ENCODE measurements at places on chromosomes 2 and 18. TPM values are rescaled to one million over a fixed set of nuclear protein-coding genes. Genes with fewer than 3 reads are reported as not detected.
A peak's percentile ranks its signal among the peaks of the same experiment; 100 is the strongest.

- no peaks in the 10 kb centered on the region for H3K4me1 ChIP-seq
- H3K36me3 ChIP-seq: no peaks in the 10 kb centered on the region
- no peak overlapping the region for H3K27ac ChIP-seq
- no peak overlapping the region for H3K4me3 ChIP-seq
Observed at GRCh38 chr2:30588994-30589393, 141.9 kb downstream of the LCLAT1 start.

DNA sequence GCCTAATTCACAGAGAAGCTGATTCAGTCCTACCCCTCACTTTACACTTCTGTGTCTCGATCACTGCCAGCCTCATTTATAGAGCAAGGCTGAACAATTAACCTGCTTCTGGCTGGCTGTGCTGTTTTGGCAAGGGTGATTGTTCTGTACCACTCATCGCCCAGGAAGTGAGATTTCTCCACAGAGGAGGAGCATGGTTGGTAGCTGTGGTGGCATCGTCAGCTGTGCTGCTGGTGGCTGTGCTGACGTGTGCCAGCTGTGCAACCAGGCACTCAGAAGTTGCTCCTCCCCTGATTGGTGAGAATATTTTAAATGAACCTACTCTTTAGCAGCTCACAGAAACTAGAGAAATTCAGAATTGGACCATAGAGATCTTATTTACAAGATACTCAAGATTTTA is 158.3 kb downstream of the EML6 start:
- no peaks in the 10 kb centered on the region for H3K27me3 ChIP-seq
- H3K27ac ChIP-seq: no peak overlapping the region
- H3K4me3 ChIP-seq: no peak overlapping the region
- no peaks in the 10 kb centered on the region for H3K4me1 ChIP-seq
- H3K36me3 ChIP-seq: no peaks in the 10 kb centered on the region
- DNase-seq: no peak

DNA sequence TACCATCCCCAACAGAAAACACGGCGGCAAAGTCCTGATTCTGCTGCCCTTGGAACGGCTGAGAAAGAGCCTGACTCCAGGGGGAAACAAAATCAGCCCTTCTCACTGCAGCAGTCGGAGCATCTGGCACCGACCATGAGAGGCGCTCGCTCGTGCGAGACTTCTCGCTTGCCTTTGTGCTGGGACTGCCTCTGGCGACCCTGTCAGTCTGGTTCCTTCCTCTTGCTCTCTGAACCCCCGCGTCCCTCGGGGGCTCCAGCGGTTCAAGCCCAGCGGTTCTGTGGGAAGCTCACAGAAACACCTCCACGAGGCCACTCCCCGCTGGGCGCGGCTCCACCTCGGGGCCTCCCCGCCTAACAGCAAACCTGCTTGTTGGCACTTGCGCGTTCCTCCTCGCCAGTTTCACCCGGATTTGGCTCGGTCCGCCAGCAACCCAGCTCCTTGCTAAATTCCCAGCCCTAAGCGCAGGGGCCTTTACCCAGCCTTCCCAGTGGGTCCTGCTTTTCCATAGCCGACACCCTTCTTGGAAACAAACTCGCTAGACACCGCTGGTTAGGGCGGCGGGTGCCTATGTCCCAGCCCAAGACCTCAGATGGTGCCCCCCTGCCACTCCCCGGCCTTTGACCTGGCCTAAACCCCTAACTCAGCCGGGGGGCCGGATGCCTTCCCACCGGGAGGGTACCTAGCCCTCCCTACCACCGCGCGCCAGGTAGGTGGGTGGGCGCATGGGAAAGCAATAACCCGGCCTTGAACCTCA is 2.2 kb downstream of the RND3 start:
- no peak overlapping the region for H3K4me3 ChIP-seq
- H3K4me1 ChIP-seq: peaks cover 3% of the 10 kb centered on the region
- no peak overlapping the region for H3K27ac ChIP-seq
- peaks cover 4% of the 10 kb centered on the region for H3K27me3 ChIP-seq

- H3K36me3 ChIP-seq: no peaks in the 10 kb centered on the region
- no peak overlapping the region for H3K4me3 ChIP-seq
- H3K27ac ChIP-seq: peak overlapping the region; percentile 40
- H3K27me3 ChIP-seq: no peaks in the 10 kb centered on the region
Observed at GRCh38 chr2:216004697-216005283, 8.6 kb downstream of the MREG start.

The WNT10A gene
- 1.0 TPM for total RNA-seq

The DPP4 gene
- total RNA-seq: 14.6 TPM

The CAPN13 gene
- not detected for total RNA-seq

GRCh38 chr2:24453379-24454073 is 37.5 kb upstream of the NCOA1 start:
- no peak overlapping the region for H3K27ac ChIP-seq
- no peaks in the 10 kb centered on the region for H3K36me3 ChIP-seq
- H3K27me3 ChIP-seq: no peaks in the 10 kb centered on the region
- no peak for DNase-seq
- no peak overlapping the region for H3K4me3 ChIP-seq

All from CD8-positive, alpha-beta memory T cell (primary cell).